ENCODE measurements at places on chromosomes 1 and 21. TPM values are rescaled to one million over a fixed set of nuclear protein-coding genes. Genes with fewer than 3 reads are reported as not detected.

DNA sequence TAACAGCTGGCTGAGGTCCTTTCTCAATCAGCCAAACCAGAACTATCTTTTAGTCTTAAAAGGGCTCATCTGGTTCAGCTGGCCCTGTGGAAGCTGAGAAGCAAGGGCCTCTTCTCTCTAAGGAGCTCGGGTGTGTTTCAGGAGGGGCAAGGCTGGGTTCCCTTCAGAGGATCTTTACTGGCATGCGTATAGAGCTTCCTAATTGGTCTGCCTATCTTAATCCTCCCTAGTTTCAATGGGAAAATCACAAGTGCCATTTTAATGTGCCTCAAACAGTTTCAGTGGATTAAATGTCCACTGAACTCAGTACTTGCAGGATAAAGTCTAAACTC, 81.5 kb upstream of the LBR start:
- peaks cover 8% of the 10 kb centered on the region for H3K27me3 ChIP-seq
- H3K4me3 ChIP-seq = no peak overlapping the region
- H3K27ac ChIP-seq = no peak overlapping the region
- no peaks in the 10 kb centered on the region for H3K36me3 ChIP-seq

DNA sequence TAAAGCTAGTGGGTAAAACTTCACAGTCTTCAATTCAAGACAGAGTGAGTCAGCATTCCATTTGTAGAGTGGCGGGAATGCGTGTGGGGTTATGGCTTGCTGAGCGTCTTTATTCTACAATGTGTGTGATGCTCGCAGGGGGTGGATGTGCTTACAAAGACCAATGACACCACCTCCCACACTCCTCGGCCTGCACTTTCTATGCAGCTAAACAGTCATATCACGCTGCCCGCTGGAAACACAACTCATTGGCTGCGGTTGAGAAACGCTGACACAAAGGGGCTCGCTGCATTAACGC, 298.5 kb downstream of the PCP4 start:
- no peaks in the 10 kb centered on the region for H3K36me3 ChIP-seq
- no peak overlapping the region for H3K4me3 ChIP-seq
- no peak overlapping the region for H3K27ac ChIP-seq
- H3K27me3 ChIP-seq = no peaks in the 10 kb centered on the region
- H3K4me1 ChIP-seq = no peaks in the 10 kb centered on the region

Gene ITLN2
- not detected for total RNA-seq

Gene ATP5PF
- 152 TPM for total RNA-seq
